NCI-H510A treated with DMSO at 0.1 percent for 48 hours (cell line): ENCODE measurements at places on chromosomes 4 and X.

GRCh38 chr4:86957215-86957614, 22.4 kb downstream of the AFF1 start:
- DNase-seq, result no peak

- DNase-seq, result no peak
Observed at GRCh38 chr4:70691661-70692060, 3.3 kb downstream of the UTP3 start.

- peak; percentile 15 for DNase-seq
Observed at GRCh38 chrX:55057675-55058249, 17.1 kb upstream of the PAGE2B start.

DNA sequence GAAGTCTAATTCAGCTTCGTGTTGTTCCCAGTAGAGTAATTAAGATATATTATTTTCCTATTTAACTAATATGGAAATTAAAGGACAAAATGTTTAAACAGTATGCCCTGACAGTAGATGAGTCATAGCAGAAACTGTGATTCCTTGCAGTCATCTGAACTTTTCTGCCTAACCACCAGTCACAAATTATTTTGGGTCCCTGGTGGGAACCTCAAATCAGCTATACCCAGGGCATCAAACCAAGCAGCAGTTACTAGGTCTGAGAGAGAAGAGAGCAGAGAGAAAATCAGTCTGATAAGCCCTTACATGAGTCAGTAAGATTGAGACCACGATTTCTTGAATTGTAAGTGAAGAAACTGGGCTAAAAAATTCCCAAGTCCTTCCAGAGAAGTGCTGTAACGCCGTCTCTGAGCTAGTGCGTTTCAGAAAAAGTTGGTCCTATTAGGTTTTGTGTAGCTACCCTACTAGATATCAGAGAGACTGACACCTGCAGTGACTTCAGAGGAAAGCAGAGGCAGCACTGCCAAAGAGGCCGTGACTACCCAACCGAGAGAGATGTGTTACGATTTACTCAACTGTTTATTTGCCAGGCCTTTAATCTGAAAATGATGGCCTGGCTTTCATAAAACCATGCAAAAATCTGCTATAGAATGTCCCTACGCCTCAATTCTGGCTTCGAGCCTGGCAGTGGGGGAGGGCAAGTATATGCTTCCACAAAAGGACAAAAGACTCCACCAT, 21.7 kb upstream of the GPM6A start:
- DNase-seq, result no peak
